ENCODE measurements at places on chromosomes 7 and 10. TPM values are rescaled to one million over a fixed set of nuclear protein-coding genes. Genes with fewer than 3 reads are reported as not detected.

The PVRIG gene
- not detected for total RNA-seq

The KCNIP2 gene
- total RNA-seq = not detected

The HTR5A gene
- total RNA-seq = not detected

GRCh38 chr7:85021101-85021704, 165.7 kb downstream of the SEMA3D start:
- H3K36me3 ChIP-seq = no peaks in the 10 kb centered on the region
- H3K4me1 ChIP-seq = no peaks in the 10 kb centered on the region
- H3K27me3 ChIP-seq = no peaks in the 10 kb centered on the region
- H3K27ac ChIP-seq = no peak overlapping the region
- no peak for DNase-seq

GRCh38 chr7:117796889-117797288, 76.4 kb downstream of the CTTNBP2 start:
- no peaks in the 10 kb centered on the region for H3K27me3 ChIP-seq
- H3K4me3 ChIP-seq = no peak overlapping the region
- no peak overlapping the region for H3K27ac ChIP-seq
- no peaks in the 10 kb centered on the region for H3K36me3 ChIP-seq

GRCh38 chr7:29573567-29573966, 9.9 kb downstream of the PRR15 start:
- no peak overlapping the region for H3K27ac ChIP-seq
- peaks cover 15% of the 10 kb centered on the region for H3K4me1 ChIP-seq
- H3K4me3 ChIP-seq = no peak overlapping the region
- 0 out of 2 replicates have a peak, but pooled peaks cover 1% of the 10 kb centered on the region for H3K27me3 ChIP-seq

GRCh38 chr10:7485799-7486198, 75.0 kb upstream of the SFMBT2 start:
- no peaks in the 10 kb centered on the region for H3K36me3 ChIP-seq
- no peak overlapping the region for H3K27ac ChIP-seq
- DNase-seq = no peak
- H3K27me3 ChIP-seq = peaks cover 30% of the 10 kb centered on the region
- peaks cover 8% of the 10 kb centered on the region for H3K4me1 ChIP-seq
- H3K4me3 ChIP-seq = no peak overlapping the region

GRCh38 chr7:83610649-83611304, 38.2 kb downstream of the SEMA3E start:
- no peak overlapping the region for H3K4me3 ChIP-seq
- no peaks in the 10 kb centered on the region for H3K27me3 ChIP-seq

Measured in HepG2 (cell line).